Mesothelial cell of epicardium (in vitro differentiated cells): ENCODE measurements at places on chromosomes 16 and 17. TPM values are rescaled to one million over a fixed set of nuclear protein-coding genes. Genes with fewer than 3 reads are reported as not detected.

DNA sequence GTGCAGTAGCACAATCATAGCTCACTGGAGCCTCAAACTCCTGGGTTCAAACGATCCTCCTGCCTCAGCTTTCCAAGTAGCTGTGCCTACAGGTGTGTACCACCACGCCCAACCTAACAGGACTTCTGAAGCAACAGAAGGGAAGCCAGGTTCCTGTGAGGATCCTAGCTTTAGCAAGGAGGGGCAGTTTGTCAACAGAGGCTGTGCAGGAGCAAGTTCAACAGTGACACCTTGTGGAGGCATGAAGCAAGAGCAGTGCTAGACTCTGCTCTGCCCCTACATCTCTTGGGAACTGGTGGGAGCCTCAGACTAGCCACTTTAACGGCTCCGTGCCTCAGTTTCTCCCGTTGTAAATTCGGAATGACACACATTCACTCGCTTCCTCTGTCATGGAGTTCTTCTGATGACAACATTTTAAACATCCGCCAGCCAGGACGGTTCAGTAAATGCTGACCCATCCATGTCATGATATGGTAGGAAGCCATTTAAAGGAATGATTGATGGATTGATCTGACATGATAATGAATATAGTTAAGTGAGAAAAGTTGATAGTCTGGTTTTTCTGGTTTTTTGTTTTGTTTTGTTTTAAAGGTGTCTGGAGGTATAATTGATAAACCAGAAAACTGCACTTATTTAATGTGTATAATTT is 218.7 kb downstream of the MRTFB start:
- no peak overlapping the region for H3K27ac ChIP-seq
- H3K4me3 ChIP-seq = no peak overlapping the region
- DNase-seq = no peak

TBC1D3C gene
- total RNA-seq = 0.18 TPM in 1 of 3 replicates, not detected in the others

DNA sequence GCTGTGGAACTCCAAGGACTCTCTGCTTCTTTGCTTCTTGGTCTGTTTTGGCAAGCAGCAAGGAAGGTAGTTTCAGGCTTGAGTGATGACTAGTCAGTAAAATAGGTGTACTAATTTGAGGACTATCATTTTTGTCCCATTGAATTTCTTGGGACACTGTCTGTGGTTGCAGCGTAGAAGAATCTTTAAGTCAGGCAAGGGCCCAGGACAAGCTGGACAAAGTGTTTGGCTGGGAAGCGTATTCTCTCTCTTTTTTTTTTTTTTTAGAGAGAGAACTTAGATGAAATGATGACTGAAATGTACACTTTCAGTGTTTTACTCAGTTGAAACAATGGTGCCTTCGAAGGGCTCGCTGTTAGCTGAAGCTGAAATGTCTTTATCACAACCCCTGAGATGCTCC is 105.0 kb downstream of the BANP start:
- no peak for DNase-seq
- peaks cover 8% of the 10 kb centered on the region for H3K36me3 ChIP-seq
- H3K4me3 ChIP-seq = no peak overlapping the region
- H3K27me3 ChIP-seq = no peaks in the 10 kb centered on the region
- H3K4me1 ChIP-seq = peaks cover 2% of the 10 kb centered on the region

DNA sequence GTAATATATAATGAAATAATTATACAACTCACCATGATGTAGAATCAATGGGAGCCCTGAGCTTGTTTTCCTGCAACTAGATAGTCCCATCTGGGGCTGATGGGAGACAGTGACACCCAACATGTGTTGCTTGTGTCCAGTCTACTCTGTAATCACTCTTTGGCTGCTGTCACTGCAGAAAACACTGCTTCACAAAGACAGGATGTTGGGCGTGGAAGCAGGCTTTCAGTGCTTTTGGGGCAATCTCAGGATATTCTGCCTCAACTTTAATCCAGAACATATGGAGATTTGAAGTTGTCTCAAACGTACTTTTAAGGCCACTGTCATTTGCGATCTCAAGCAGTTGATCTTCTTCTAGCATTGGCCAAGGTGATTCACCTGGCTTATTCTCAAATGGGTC is 94.9 kb downstream of the CYTH1 start:
- peaks cover 48% of the 10 kb centered on the region for H3K36me3 ChIP-seq
- H3K27me3 ChIP-seq = no peaks in the 10 kb centered on the region
- H3K4me1 ChIP-seq = peaks cover 12% of the 10 kb centered on the region
- no peak overlapping the region for H3K27ac ChIP-seq
- H3K4me3 ChIP-seq = no peak overlapping the region

PRPSAP2 gene
- total RNA-seq = 48.8 to 53.9 TPM (median 51.4 TPM) in 3 replicates
